Hematopoietic multipotent progenitor cell treated with erythropoietin and hydrocortisone succinate and interleukin-3 and kit ligand, for 6 days (in vitro differentiated cells): ENCODE measurements at places on chromosomes 2 and 18.

GRCh38 chr2:157194844-157195243 lies 62.7 kb upstream of the GALNT5 start:
- no peak for DNase-seq

DNA sequence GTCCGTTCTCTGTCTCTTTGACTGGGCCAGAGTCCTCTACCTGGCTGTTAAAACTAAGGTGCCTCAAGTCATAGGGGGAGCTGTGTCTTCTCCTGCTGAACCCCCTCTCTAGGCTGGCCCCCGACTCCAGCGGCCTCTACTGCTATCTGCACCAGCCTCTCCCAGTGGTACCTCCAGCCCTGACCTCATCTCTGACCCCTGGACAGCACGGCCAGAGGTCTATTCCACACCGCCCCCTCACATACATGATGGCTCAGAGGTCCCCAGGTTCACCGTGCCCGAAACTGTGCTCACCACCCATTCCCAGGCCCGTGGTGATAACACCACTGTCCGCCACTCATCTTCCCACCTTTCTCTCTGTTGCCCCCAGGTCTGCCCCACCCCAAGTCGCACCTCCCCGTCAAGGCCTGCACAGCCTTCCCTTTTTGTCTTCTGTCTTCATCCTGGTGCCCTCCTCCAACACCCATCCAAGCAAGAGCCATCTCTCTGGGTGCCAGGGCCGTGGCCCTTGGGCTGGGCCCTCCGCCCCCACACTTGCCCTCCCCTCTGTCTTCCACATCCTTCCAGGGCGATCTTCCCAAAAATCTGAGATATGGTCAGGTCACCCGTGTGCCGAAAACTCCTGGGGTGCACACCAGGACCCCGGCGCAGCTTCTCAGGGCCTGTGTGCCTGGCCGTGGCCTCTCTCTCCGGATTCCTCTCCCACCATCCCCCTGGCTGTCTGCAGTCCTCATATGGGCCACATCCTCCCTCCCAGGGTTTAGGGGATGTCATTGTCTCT lies 134.4 kb upstream of the ID2 start:
- DNase-seq: no peak

GRCh38 chr18:399631-400135 lies 100.8 kb downstream of the COLEC12 start:
- no peak for DNase-seq

GRCh38 chr18:9434122-9434701 lies 41.1 kb upstream of the RALBP1 start:
- no peak for DNase-seq

GRCh38 chr18:45039376-45039775 lies 358.7 kb downstream of the SETBP1 start:
- DNase-seq: no peak

DNA sequence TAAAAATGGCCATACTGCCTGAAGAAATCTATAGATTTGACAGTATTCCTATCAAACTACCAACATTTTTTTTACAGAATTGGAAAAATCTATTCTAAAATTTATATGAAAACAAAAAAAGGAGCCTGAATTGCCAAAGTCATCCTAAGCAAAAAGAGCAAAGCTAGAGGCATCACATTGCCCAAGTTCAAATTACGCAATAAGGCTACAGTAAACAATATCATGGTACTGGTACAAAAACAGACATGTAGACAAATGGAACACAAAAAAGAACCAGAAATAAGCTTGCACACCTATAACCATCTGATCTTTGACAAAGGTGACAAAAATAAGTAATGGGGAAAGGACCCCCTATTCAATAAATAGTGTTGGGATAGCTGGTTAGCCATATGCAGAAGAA lies 50.2 kb upstream of the THSD7B start:
- no peak for DNase-seq

GRCh38 chr2:98479959-98480524 lies 35.4 kb downstream of the INPP4A start:
- DNase-seq: peak; percentile 83

- no peak for DNase-seq
Measured at GRCh38 chr2:136376798-136377211, 258.9 kb upstream of the CXCR4 start.

DNA sequence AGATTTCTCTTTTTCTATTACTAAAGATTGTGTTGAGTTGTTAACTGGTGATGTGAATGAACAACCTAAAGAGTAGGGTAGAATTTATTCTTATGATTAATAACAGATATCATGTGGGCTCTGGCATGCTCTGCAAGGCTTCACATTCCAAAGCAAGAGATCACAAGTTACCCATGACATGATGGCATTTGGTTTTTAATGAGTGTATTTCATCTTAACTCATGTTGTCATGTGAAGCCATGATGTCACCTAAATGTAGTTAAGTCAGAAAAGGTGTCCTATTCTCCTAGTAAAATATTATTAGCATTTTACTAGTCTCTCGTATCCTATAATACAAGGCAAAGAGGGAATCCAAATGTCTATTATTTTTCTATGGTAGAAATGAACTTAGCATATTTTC lies 678.0 kb downstream of the ARHGAP15 start:
- DNase-seq: no peak

DNA sequence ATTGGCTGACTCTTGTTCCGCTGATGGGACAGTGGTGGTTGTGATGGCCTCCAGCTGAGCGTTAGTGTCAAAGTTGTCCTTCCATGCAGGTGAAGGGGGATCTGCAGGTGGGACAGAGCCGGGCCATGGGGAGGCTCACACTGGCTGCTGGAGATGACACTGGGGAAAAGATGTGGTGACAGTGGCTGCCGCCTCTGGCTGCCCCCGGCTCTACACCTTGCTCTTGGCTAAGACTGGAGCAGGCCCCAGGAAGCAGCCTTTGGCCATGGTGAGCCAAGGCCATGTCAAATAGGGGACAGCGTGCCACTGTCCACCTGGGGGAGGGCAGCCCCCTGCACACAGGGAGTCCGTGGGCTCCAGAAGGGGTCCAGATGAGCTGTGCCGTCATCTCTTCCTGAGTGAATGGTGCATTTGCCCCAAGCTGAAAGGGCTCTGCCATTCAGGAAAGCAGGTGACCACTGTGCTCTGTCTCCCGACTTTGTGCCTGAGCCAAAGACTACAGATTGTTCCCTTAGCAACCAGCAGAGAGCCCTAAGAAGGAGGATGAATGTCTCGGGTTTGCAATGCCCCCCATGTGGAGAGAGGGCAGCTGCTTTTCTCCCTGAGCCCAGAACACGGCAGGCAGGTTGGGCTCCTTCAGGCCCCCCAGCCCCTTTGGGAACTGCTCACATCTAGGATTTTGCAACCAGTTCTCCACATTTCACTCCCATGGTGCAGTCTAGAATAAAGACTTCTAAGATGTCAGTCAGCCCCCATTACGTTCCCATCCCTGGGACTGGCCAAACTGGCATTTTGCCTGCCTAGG lies 79.1 kb upstream of the BCL2L11 start:
- DNase-seq: no peak

- no peak for DNase-seq
Measured at GRCh38 chr2:196253116-196253480, 81.7 kb upstream of the STK17B start.

- DNase-seq: peak; percentile 37
Measured at GRCh38 chr2:42105330-42106256, 57.8 kb downstream of the PKDCC start.

- DNase-seq: no peak
Measured at GRCh38 chr2:43745457-43745856, 28.4 kb upstream of the DYNC2LI1 start.

DNA sequence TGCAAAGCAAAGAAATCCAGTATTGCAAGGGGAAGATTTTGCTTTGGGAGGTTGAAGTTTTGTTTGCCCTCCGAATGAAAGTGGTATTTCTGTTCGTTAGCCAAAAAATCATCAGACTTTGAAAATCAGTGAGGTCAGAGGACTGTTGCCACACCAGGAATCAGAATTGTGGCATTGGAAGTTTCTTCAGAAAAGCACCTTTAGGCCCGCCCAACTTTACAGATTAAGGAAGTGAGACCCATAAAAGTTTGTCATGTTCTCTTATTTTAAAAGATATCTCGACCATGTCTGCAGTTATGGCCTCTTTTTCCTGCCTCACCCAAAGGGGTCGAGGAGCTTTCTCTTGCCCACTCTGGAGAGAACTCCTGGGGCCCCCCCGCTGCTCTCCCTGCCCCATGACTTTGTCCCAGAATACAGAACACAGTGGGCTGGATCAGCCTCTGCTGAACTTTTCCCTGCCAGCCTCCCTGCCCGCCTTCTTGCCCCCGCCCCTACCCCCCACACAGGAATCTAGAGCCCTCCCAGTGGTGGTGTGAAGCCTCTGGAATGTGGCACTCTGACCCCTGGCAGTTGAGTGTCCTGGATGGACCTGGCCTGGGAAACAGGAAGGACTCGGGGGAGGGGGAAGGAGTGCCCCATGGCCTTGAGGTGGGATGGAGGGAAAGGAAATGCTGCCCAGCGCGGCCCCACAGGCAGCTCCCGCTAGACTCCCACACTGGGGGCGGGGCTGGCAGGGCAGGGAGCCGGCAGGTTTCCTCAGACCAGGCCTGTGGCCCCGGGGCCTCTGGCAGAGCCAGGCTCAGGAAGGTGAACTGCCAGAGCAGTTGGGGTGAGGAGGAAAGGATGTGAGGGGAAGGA lies 25.3 kb downstream of the CRIM1 start:
- DNase-seq: no peak

- no peak for DNase-seq
Measured at GRCh38 chr2:29443151-29443550, 327.9 kb downstream of the CLIP4 start.

- DNase-seq: no peak
Measured at GRCh38 chr2:63562751-63563150, 25.5 kb downstream of the WDPCP start.

DNA sequence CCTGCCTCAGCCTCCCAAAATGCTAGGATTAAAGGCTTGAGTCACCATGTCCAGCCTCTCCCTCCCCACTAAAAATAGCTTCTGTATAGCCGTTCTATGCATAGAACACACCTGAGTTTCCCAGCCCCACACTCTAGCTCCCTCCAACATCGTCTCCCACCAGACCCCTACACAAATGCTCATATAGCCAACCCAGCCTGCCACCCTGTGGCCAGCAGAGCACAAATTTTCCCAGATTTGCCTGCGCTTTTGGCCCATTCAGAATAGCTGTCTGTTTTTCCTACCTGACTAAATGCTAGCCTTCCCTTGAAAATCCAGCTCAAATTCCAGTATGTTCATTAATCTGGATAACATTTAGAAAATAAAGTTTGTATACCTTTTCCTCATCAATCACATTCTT lies 22.8 kb downstream of the TRABD2A start:
- DNase-seq: no peak

DNA sequence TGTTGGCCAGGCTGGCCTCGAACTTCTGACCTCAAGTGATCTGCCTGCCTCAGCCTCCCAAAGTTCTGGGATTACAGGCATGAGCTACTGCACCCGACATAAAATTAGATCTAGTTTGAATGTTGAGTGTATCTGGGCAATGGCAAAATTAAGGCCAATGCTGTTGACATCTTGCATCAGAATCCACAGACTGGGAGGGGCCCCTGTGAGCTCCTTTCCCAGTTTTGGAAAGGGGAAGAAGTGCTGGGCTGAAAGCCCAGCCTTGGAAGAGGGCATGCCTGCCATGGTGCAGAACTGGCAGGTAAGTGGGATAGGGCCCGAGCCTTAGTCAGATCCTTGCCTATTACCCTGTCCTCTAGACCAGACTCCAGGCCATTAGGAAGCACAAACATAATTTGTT lies 4.5 kb upstream of the MYOM1 start:
- no peak for DNase-seq

GRCh38 chr2:82494739-82495138 lies 1964.3 kb downstream of the SUCLG1 start:
- DNase-seq: no peak

GRCh38 chr2:150127995-150128394 lies 359.5 kb downstream of the RND3 start:
- DNase-seq: no peak

DNA sequence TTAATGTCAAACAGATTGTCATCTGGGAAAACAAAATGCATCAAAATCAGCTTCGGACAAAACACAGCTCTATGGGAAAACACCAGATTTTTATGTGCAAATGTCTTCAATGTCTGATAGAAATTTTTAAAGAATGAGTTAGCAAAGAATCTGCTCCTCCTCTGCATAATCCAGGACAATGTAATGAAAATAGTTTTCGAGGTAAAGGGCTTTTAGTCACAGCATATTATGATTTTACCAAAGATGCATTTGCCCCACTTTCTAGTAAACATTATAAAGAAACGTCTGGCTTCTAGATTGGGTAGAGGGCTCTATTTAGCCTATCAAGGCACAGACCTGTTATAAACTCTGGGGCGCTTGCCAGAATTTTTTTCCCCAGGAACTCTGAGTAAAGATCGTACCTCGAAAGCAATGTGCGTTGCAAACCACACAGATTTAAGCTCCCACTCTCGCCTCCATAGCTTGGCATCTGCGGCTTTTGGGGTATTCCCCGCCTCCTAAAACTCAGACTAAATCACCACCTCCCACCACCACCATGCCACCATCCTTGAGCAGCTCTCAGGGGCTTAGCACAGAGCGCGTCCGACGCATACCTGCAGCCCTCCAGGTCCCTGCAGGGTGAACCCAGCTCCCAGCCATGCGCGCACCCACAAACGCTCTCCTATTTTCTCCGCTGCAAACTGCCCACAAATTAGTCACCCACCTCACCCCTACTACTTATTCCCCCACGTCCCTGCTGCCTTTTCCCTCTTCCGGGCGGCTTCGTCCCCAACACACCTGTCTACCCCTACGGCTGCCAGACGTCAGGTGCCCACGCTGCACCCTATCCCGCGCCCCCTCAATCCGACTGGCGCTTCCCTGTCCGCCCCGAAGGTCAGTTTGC lies 829 bp downstream of the ACVR1C start:
- no peak for DNase-seq

DNA sequence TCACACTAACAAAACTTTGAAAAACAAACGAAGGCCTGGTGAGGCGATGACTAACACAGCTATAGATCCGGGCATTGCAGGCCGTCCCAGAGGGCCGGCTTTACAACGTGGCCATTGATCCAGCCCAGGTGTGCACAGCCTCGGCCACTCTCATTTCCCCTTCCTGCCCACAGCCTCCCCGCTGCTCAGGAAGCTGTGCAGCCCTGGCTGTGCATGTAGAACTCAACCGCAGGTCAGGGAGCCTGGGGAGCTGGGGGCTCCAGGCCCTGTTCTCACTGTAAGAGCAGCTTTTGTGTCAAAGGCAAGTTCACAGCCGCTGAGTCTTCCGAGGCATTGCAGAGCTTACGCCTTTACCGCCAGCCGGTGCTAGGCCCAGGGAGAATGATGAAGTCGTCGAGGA lies 87.2 kb downstream of the LONRF2 start:
- DNase-seq: no peak

DNA sequence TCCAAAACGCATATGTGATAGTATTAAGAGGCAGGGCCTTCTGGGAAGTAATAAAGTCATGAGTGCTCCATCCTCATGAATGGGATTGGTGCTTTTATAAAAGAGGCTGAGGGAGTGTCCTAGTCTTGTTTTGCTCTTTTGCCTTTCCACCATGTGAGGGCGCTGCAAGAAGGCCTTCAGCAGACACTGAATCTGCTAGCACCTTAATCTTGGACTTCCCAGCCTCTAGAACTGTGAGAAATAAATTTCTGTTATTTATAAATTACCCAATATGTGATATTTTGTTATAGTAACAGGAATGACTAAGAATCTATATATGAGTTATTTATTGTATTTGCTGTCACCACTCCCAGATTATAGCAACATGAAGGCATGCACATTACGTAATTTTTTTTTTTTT lies 63.5 kb downstream of the PLA2R1 start:
- peak; percentile 15 for DNase-seq
